ENCODE measurements at places on chromosomes 1 and 21.

- DNase-seq: no peak
These were observed 114.4 kb upstream of the ZP4 start for GRCh38 chr1:238005116-238005515.

DNA sequence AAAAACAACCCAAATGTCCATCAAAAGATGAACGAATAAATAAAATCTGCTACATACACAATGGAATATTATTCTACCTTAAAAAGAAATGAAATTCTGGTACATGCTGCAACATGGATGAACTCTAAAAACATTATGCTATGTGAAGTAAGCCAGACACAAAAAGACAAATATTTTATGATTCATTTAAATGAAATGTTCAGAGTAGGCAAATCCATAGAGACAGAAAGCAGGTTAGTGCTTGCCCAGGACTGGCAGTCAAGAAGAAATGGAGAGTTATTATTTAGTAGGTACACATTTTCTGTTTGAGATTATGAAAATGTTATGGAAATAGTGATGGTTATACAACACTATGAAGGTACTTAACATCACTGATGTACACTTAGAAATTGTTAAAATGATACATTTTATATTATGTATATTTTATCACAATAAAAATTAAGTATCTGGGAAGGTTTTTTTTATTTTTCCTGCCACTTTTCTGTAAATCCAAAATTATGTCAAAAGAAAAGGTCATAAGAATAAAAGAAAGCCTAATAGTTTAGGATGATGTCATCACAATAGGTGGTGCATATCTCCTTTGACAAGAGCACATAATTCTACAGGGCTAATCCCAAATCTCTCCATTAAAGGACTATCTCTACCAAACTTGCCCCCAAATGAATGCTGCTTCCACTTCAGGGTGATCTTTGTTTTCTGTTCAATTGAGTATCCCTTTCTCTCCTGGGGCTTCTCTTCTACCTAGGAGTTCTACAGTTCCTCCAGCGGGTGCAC, 40.2 kb upstream of the FCER1A start:
- no peak for DNase-seq

DNA sequence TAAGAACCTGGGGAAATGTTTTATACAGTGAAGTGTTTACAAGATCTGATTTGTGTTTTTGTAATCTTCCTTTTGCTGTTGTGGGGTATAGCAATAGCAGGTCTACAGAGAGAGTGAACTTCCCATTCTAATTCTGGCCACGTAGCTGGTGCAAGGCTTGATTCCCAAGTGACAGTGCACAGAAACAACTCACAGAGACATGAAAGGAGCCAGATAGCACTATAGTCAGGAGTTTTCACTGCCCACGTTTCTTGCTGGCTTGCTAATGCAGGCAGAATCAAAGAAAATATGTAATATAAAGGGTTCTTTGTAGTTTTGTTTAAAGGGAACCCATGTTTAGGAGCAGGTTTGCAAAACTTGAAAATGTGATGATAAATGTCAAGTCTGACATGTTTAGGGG, 170.9 kb upstream of the IVNS1ABP start:
- no peak for DNase-seq

DNA sequence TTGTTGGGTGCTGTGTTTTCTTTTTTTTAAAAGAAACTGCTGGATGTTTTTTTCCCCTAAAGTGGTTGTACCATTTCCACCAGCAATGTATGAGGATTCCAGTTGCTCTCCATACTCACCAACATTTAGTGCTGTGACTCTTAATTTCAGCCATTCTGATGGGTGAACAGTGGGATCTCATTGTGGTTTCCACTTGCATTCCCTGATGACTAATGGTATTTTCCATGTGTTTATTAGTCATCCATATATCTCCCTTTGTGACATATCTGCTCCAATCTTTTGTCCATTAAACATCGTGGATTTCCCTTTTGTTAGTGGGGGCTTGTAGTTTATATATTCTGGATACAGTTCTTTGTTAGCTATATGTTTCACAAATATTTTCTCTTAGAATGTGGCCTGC, 206.0 kb downstream of the CAMTA1 start:
- DNase-seq: no peak

DNA sequence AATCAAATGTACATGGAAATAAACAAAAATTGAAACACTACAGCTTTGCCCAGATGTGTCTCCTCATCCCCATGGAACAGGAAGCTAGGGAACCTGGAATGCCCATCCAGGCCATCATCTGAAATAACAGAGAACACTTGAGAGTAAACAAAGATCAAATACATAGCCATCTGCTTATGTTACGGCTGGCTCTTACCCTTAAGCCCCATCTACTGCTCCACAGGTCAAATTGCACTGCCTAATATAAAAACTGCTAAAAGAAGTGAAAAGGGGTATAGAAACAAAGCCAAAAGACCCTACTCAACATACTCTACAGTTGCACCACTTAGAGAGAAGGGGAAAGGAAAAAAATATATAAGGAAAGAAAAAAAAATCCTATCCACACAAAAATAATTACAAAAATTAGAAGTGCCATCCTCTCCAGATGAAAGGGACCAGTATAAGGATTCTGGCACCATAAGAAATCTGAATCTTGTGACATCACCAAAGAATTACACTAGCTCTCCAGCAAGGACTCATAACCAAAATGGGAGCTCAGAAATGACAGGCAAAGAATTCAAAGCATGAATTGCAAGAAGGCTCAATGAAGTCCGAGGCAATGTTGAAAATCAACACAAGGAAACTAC, 26.9 kb downstream of the OR6Y1 start:
- peak; percentile 10 for DNase-seq

DNA sequence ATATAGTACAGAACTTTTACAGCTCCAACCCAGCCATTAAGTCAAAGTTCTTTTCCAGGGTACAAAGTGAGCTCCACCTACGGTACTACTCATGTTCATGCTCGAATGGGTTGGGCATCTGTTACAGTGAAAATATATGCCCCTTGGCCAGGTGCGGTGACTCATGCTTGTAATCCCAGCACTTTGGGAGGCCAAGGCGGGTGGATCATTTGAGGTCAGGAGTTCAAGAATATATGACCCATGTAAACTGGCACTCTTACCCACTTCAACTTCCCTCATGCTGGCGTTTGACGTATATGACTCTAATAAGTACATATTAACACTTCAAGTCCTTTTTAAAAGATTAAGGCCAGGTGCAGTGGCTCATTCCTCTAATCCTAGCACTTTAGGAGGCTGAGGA, 71.3 kb upstream of the PKN2 start:
- DNase-seq: no peak

DNA sequence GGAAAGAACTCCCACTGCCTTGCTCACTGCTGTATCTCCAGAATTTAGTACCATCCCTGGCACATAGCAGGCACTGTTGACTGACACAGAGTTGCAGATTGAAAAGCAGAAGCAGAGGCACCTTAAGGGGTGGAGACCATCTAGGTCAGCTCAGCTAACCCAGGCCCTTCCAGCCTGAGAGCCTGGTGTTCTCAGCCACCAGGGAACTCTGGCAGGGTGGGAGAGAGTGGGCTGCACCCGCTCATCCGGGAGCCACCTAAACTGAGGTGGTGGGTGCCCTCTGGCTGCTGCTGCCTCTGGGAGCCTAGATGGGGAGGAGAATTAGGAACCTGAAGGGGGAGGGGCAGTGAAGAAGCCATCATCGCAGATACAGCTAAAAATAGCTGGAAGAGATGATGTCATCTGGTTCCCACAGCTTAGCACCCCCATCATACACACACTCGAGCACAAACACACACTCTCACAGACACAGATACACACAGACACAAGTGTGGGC, 1.5 kb upstream of the TSPAN1 start:
- DNase-seq: no peak

DNA sequence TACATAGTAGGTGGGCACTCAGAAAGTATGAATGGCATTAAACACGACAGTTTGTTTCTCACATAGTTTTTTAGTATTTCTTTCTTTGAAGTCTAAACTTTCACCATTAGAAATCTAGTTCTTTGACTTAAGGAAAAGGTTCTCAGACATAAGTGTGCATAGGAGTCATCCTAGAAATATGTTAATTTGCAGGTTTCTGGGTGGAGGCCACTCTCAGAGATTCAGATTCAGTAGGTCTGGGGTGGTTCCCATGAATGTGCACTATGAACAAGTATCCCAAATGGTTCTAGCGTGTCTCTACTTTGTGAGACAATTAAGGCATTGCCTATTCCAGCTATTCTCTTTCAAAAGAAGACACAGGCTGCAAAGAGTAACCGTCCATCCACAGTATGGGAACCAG, 119.3 kb downstream of the NGF start:
- DNase-seq: no peak

- DNase-seq: no peak
These were observed 338.1 kb downstream of the SEC16B start for GRCh38 chr1:177631770-177632169.

- DNase-seq: no peak
These were observed 45.1 kb downstream of the ARHGEF16 start for GRCh38 chr1:3499611-3500010.

GRCh38 chr1:147598621-147599361, 57.5 kb downstream of the BCL9 start:
- peak; percentile 16 for DNase-seq

DNA sequence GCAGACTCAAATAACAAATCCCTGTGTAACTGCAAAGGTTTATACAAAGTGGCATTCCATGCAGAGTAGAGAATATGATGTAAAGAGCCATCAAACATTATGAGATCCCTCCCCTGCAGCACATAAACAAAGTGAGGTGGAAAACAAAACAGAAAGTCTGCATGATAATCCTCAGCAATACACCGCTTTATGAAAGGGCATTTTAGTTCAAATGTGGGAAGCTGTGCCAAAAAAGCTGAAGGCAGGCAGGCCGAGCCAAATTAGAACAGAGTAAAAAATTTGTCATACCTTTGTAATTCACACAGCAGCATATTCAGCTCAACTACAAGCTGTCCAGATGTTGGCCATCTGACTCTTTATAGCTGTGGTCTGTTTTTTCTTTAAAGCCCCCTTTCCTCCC, 113.5 kb downstream of the LHX9 start:
- DNase-seq: no peak

Data from activated CD4-positive, alpha-beta T cell treated with anti-CD3 and anti-CD28 coated beads, Interleukin-2, Interleukin-6, amounts not matched to agents 100 ng/mL and 50 ng/mL, durations not matched to agents 16 hours and 8 hours (primary cell).